Adipocyte (in vitro differentiated cells): ENCODE measurements at places on chromosomes 7 and 10.

DNA sequence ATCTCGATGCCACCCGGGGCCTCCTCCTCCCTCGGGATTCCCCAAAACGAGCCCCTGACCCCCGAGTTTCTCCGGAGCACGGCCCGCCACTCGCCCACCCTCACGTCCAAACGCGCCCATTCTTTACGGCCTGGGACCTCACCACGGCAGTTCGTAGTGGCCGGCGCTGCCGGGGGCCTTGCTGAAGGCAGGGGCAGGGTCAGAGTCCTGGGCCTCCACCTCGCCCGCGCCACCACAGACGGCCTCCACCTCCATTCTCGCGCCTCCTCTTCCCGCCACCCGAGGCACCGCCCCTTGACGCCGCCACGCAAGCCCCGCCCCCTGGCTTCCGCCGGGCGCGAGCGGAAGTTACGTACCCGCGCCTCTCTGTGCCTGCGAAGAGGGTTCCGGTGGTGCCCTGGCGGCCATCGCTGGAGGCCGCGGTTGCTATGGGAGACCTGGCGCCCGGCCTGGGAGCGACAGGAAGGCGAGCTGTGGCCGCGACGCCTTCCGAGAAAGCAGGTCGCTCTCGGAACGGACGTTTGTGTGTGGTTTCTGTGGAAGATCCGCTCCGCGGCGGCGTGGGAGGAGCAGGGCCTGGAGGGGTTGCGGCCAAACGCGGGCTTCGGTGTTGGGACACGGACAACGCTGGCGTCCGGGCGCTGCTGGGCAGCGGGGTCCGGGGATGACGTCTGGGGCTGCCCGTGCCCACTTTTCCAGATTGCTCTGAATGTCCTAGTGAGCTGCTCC, at the start of gene RFC2:
Gene RFC2 (minus strand): TSS at position 271 of the 729 bp plus-strand sequence. CDS start 16 bp downstream, at position 255.
- DNase-seq = peak; percentile 98

DNA sequence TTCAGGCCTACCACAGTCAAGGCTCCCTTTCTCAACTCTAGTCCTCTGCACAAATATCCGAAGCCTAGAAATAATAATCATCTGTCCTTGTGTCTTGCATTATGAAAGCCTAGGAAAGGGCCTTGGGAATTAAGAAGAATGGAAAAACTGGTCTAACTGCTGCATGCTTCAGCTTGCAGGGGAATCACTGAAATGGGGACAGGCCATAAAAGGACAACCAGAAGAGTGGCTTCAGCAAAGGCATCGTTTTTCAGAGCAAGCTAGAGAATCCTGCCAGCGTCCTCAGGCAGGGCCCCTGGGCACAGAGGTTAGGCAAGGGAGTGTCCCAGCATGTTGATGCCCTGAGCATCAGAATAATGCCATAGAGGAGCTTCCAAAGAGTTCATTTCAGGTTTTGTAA, 13.2 kb downstream of the ERVW-1 start:
- no peak for DNase-seq

DNA sequence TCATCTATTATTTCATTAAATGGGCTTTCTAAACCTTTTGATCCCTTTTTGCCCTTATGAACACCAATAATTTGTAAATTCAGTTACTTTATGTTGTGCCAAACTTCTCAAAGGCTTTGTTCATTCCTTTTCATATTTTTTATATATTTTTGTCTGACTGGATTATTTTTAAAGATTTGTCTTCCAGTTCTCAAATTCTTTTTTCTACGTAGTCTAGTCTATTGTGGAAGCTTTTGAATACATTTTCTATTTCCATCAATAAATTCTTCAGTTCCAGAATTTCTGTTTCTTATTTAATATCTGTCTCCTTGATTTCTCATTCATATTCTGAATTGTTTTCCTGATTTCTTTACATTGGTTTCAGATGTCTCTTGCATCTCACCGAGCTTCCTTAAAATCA, 108.2 kb downstream of the CTNNA3 start:
- no peak for DNase-seq

DNA sequence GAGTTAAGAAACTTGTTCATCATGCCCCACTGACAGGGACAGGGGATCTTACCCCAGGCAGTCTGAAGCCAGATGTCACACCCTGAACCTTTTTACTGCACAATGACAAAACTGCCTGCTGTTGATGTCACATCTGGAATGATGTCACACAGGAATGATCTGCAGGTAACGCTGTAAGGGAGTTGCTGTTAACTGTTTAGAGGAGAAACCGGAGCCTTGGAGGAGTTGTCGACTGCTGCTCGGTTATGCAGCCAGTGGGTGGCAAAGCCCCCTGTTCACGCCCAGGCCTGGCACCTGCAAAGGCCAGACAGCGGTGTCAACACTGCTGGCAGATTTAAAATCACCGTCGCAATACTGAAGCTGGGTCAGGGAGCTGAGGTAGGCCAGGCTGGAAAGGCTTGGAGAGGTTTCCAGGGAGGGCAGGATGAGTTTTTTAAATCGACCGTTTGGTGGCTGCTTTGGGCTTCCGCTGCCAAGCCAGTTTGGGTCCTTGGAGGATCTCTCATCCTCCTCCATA, 10.0 kb upstream of the SLIT1 start:
- no peak for DNase-seq

GRCh38 chr7:128867842-128868623, 5.4 kb downstream of the ATP6V1F start:
- DNase-seq = no peak

DNA sequence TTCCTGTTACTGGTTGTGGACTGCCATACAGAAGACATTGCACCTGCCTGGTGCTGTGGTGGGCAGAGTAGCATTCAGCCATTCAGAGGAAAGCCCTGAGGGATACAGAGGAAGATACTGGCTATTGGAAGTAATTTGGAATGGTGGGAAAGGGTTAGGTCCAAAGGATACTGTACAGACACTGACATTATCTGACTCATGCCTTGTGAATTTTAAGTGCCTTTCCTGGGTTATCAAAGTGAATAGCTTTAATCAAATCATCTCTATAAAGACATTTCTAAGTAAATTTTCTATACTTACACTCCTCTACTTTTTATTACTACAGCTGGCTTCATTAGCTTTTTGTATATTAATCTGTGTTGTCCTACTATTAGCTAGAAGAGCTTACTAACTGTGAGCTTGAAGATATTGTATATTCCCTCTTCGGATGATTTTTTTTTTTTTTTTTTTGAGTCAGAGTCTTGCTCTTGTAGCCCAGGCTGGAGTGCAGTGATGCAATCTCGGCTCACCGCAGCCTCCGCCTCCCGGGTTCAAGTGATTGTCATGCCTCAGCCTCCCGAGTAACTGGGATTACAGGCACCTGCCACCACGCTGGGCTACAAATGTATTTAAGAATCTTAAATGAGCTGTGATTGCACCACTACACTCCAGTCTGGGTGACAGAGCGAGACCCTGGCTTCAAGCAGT, 186.5 kb downstream of the ADK start:
- no peak for DNase-seq

GRCh38 chr7:51589111-51589510, 272.5 kb upstream of the COBL start:
- no peak for DNase-seq
